Muscle of back (tissue), 13 donors: ENCODE measurements at places on chromosomes 11 and 22. TPM values are rescaled to one million over a fixed set of nuclear protein-coding genes. Genes with fewer than 3 reads are reported as not detected.

DNA sequence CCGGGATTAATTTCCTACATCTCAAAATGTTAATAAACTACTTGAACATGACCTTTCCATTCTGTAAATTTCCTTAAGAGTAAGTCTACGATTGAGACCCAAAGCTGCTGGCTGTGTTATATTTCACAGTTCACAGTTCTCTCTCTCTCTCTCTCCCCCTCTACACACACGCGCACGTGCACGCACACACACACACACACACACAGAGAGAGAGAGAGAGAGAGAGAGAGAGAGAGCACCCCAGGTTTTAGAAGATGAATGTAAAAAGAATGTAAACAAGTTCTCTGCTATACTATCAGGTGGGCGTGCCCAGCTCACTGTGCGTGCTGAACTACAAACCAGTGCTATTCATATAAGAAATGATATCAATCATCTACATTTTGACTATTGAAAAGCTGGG, 3.3 kb downstream of the BDNF start:
- no peak for DNase-seq

- DNase-seq = no peak
Measured at GRCh38 chr11:79498667-79499066, 57.8 kb upstream of the TENM4 start.

- DNase-seq = no peak
Measured at GRCh38 chr22:40281717-40282116, 64.6 kb upstream of the ADSL start.

- peak; percentile 33 for DNase-seq
Measured at GRCh38 chr11:102729849-102730815, 5.4 kb upstream of the MMP8 start.

GRCh38 chr11:123796226-123796625, 9.9 kb downstream of the OR6M1 start:
- DNase-seq = no peak

DNA sequence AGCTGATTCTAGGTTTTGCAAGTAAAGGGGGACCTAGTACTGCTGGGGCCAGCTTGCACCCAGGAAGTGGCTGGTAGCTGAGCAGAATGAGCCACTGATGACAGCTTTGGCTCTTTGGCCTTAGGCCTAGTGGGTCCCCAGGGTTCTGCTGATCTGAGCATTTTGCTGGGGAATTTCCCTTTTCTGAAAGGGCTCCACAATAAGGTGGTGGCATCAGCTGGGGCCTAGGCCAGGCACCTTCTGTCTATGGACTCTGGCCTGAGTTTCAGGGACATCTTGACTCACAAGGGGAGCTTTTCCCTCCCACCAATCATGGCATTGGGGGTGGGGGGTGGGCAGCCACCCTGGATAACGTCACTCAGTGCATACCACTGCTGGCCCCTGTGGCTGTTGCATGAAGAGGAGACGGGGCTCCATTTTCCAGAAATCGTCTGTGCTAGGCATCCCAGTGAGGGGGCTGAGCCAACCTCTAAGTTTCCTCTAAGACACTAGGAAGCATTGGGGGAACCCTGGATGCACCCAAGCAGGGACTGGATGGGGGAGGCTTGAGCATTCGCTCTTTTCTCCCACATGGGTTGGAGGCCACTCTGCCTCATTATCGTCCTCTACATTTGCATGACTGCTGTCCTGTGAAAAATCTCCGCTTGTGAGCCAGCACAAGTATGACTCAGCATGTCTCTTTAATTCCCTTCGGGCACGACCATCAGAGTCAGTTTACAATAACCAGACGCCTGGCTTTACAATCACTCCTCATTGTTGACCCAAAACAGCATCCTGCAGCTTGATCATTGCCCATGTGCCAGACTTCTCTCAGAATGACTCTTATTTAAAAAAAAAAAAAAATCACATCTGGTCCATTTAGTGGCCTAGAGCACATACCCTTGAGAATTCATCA, 145.0 kb upstream of the THY1 start:
- peak; percentile 27 for DNase-seq

- no peak for DNase-seq
Measured at GRCh38 chr11:75532200-75533048, 6.7 kb upstream of the GDPD5 start.

DNA sequence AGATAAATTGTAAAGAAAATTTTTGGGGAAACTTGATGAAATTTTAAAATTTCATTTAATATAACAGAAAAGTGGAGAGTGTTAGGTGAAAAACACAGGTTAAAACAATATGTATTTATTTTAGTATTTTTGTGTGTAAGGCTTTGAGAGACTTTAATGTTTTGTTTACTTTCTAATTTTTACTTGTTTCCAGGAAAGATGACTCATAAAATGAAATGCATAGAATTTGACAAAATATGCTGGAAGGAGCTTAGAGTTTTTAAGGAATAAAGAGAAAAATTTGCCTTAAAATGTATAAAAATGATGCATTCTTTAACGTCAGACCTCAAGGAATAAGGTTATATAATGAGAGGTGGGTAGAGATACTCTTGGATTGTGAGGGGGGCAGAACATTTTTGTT, 1205.1 kb upstream of the CNTN5 start:
- no peak for DNase-seq

GRCh38 chr11:18171377-18172000, 1.1 kb upstream of the MRGPRX4 start:
- DNase-seq = peak; percentile 5

GRCh38 chr11:13462311-13462900, 616 bp downstream of the BTBD10 start:
- peak; percentile 29 for DNase-seq

DNA sequence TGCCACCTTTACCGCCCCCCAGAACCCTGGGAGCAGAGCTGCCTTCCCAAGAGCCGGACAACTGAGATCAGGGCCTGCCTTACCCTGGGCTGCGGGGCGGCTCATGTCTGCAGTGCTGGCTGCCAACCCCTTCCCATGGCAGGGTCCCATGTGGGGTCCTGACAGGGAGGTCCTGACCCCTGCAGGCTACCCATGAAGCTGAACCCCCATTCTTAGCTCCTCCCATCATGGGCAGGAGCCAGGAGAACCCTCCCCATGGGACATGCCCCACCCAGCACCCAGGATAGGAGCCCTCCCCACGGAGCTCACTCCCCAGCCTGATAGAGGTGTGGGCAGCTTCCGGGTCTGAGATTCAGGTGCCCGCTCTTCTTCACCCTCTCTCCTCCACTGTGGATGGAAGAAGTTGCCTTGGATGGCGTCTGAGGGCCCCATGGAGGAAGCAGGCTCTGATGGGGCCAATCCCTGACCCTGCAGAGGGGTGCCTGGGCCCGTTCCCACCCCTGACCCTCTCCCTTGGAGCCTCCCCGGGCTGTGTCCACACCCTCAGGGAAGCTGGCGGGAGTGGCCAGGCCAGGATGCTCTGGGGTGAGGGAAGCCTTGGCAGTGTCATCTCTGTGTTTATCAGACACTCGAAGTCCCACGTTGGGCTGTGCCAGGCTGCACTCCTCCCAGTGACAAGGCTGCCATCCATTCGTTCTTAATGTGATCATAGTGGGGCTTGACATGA, 1508.2 kb downstream of the BRD1 start:
- DNase-seq = no peak

DNA sequence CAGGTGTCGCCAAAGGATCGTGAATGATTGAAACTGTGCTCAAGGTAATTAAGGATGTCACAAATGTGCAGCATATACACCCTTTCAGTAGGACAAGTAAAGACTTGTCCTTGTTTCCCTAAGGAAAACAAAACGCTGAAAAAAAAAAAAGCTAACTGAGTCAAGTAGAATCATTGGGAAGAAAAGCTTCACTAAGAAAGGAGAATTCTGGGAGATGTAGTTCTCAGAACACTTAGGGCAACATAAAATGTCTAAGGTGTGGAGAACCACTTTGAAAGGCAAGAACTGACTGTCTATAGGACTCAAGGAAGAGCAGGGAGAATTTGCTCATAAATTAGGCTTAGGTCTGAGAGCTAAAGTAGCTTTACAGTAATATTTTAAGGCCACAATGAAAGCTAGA, 2.9 kb upstream of the OR5T1 start:
- no peak for DNase-seq

DNA sequence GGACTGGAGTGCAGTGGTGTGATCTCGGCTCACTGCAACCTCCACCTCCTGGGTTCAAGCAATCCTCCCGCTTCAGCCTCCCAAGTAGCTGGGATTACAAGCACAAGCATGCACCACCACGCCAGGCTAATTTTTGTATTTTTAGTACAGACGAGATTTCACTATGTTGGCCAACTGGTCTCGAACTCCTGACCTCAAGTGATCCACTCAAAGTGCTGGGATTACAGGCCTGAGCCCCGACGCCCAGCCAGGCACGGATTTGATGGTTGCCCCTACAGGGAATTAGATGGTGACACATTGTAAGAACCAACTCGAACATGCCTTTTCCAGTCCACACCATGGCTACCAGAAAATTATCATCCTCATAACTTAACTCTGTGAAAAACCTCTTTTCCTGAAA, 26.8 kb upstream of the RTL6 start:
- no peak for DNase-seq

OR52I1 gene
- 0.04 TPM for polyA plus RNA-seq

MYBPC3 gene
- 0.05 TPM for polyA plus RNA-seq

TREH gene
- 0.20 TPM for polyA plus RNA-seq

OR6Q1 gene
- not detected for polyA plus RNA-seq

TRPM5 gene
- not detected for polyA plus RNA-seq

SLC3A2 gene
- 60.9 TPM for polyA plus RNA-seq
